ENCODE measurements at places on chromosomes 1 and 21. TPM values are rescaled to one million over a fixed set of nuclear protein-coding genes. Genes with fewer than 3 reads are reported as not detected.

DNA sequence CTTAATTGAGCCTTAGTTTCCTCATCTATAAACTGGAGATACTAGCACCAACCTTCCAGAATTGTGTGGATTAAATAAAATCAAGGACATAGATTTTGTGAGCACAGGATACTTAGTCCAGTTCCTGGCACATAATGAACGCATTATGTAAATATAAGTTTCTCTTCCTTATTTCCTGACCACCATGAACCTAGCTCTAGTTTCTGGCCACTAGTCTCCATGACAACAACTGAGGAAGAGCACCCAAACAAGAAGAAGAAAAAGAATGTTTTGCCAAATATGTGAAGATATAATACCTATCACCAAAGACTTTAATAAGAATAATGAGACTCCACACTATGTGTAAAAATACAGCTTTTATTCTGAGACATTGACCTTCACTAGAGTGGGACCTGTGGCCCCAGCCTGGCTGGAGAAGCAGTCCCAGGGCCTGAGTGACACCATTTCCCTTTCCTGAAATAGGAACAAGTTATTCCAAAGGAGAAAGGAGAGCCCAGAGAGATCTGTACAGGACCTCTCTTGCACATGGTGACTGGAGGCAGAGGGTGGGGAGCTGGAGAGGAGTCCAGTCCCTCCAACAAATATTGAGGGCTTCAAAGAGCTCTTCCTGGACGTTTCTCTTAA, 940 bp upstream of the USF1 start:
- no peak for DNase-seq

- DNase-seq = peak; percentile 44
These were observed 85.7 kb downstream of the DYRK1A start for GRCh38 chr21:37452227-37452626.

Gene SPRR1B
- 1.6 TPM for polyA plus RNA-seq

GRCh38 chr1:183106746-183107145, 79.3 kb upstream of the LAMC2 start:
- DNase-seq = no peak

Gene FCRL2
- 0.88 TPM for polyA plus RNA-seq

Gene S100A2
- 9.8 TPM for polyA plus RNA-seq

Gene ARHGEF11
- 17.2 TPM for polyA plus RNA-seq

DNA sequence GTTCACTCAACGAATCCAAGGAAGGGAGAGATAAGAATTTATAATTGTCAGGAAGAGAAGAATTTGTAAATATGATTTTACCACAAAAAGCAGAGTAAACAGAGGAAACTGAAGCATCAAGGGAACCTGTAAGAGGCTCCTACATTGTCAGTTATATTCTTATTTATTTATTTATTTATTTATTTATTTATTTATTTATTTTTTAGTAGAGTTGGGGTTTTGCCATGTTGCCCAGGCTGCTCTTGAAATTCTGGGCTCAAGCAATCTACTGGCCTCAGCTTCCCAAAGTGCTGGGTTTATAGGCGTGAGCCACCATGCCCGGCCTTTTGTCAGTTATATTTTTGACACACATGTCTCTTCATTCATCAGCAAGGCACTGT, 47.1 kb downstream of the FCRL3 start:
- DNase-seq = no peak
